ENCODE measurements at places on chromosomes 2 and 18.

DNA sequence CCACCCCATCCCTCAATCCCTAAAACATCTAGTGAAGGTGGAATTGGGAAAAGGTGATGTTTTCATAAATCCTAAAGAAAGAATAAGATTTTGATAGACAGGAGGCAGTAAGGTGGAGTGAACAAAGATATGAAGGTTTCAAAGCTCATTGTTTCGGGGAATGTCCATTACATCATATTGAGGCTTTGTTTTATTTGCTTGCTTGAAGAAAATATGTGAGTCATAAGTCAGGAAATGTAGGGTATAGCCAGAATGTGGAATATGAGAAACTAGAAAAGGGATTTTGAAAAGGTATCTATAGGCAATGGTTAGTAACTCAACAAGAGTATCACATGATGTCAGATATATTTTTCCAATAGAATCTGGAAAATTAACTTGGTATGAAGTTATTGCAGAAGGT, 1178.5 kb upstream of the ACVR2A start:
- no peak for DNase-seq

- DNase-seq, result no peak
Measured at GRCh38 chr2:7971841-7972240, 710.0 kb upstream of the ID2 start.

DNA sequence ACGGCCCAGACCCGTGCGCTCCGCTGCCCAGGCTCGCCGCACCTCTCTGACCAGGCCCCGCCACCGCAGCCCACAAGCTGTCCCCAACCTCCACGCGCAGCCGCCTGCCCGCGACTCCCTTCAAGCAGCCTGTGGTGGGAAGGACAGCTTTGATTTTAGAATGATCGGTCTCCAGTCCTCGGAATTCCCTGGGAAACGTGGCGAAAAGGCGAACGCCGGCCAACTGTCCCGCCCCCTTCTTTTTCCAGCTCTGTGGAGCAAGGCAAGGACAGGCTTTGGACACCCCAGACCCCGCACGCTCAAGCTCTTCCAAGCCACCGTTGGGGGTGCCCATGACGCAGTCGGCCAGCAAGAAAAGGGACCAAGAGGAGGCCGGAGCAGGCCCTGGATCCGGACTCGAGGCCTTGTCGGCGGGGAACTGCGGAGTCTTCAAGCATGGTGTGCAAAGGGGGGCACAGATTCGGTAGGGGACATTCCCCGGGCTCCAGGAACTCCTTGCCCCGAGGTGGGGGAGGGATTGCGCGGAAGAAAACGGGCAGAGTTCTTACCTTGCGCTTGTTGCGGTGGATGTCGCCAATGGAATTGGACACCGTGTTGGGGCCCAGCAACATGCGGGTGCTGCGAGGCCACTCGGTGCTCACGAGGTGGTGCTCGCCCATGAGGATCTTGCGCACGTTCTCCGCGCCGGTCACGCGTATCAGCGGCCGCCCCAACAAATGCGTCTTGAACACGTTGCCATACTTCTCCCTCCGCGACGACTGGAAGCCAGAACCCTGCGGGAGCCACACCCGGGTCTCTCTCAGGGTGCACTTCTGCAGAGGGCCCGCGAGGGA, 4.0 kb downstream of the CYP26B1 start:
- no peak for DNase-seq

- no peak for DNase-seq
Measured at GRCh38 chr18:63191413-63191812, 128.2 kb downstream of the BCL2 start.

DNA sequence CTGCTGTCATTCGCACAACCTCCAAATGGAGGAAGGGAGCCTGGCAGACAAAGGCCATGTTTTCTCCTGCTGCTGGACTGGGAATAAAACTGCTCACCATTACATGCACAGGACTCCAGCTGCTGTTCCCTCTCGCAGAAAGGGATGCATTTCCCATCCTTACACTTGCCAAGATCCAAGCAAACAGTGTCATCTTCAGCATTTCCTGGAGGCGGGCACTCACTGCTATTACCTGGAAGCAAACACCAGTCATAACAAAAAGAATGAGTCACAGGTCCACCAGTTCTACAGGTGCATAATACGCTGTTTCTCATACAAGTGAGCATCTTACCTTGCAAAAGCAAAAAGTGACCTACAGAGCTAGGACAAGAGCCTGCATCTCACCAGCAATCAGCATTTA, 22.7 kb downstream of the IAH1 start:
- DNase-seq, result no peak

DNA sequence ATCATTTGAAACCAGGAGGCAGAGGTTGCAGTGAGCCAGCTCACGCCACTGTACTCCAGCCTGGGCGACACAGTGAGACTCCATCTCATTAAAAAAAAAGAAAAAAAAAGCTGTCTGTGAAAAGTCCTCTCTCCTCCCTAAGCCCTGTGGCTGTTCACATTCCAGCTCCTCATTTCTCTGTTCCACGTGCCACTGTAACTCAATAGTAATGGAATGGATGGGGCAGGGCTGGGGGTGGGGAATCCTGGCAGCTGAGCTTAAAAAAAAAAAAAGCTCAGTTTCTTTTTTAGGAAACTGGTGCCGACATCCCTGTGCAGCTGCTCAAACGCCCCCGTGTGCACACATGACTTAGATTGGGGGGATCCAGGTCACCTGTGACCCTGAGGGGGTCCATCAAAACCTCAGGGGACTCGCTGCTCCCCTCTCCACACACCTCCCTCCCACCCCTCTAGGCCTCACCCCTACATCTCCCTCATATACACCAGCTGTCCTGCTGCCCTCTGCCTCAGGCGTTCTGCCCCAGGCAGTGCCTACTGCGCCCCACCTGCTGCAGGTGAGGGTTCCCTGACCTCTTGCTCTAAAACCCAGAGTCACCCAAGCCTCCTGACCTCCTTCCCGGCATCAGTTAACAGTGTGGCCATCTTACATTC, 255.4 kb downstream of the AGAP1 start:
- DNase-seq, result no peak

DNA sequence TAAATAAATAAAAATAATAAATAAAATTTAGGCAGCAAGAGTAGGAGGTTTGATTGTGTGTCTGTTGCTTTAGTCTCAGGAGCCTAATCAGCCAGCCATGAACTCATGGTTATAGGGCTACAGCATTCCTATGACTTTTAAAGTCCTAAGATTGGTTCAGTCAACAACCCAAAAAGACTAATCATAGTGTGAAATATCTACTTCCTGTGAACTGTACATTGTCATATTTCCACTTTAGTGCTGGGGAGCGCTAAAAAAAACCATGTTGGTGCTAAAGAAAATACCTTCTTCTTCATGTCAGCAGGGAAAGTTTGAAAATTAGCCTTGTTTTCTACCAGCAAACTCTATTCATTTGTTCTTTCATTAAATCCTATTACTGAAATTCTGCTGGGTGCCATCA, 521.6 kb downstream of the RNF144A start:
- no peak for DNase-seq

- DNase-seq, result no peak
Measured at GRCh38 chr18:78459668-78460067, 520.0 kb upstream of the SALL3 start.

- DNase-seq, result no peak
Measured at GRCh38 chr2:175931805-175932204, 70.3 kb downstream of the LNPK start.

DNA sequence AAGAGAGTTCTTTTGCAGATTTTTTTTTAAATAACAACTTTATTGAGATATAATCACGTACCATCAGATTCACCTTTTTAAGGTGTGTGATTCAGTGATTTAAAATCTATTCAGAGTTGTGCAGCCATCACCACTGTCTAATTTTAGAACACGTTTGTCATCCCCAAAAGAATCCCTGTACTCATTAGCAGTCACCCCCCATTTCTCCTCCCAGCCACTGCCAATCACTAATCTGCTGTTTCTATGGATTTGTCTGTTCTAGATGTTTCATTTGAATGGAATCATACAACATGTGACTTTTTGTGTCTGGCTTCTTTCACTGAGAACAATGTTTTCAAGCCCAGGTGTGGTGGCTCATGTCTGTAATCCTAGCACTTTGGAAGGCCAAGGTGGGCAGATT, 55.4 kb upstream of the RAPH1 start:
- DNase-seq, result no peak

DNA sequence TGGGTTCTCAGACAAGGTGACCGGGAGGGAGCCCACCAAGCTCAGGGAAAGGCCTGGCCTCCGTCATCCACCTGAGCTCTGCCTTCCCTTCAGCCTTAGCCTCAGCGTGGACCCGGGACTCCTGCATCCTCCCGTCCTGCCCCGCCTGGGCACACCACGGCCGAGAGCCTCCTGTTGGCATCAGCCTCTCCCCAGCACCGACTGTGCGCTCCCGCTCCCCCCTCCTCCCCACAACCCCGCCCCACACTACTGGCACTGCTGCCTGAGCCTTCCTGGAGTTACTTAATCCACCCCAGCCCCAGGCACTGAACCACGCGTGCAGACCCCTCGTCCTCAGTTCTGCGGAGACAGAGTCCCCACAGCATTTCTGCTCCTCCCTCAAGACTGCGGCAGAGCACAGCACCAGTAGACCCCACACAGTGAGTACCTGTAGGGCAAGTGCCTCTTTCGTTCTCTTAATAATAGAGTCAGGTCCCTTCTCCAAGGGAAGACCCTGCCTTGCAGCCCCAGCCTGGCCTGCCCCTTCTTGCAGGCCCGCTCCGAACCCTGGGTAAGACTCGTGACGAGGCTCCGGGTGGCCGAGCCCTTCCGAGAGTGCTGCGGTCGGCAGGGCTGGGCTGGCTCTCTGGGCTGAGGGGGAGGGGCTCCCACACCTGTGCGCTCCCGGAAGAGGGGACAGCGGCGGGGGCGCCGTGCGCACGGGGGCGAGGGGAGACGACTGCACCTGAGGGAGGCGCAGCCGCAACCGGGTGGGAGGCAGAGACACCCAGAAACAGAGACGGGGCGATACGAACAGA, at the start of gene AMER3:
Gene AMER3, plus strand, starts transcription at position 285 of the 797 bp plus-strand sequence. CDS start 6,533 bp downstream, outside the sequence.
- no peak for DNase-seq

- DNase-seq, result no peak
Measured at GRCh38 chr18:24910221-24910620, 441.7 kb downstream of the ZNF521 start.

DNA sequence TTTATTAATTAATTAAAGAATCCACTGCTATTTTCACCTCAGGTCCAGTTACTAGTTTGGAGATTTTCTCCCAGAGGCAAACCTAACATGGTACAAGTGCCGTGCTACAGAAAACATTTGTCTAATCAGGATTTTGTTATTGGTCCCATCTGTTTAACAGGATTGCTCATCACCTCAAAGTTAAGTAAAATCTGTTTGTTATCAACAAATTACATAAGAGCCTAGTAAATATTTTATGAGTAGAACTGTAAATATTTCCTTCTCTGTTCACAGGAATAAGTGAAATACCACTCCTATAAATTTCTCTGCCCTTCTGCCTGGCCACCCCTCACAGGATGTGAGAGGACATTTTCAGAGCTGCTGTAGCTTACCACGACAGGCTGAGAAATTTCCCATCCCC, 200.2 kb downstream of the RAD51AP2 start:
- DNase-seq, result no peak

DNA sequence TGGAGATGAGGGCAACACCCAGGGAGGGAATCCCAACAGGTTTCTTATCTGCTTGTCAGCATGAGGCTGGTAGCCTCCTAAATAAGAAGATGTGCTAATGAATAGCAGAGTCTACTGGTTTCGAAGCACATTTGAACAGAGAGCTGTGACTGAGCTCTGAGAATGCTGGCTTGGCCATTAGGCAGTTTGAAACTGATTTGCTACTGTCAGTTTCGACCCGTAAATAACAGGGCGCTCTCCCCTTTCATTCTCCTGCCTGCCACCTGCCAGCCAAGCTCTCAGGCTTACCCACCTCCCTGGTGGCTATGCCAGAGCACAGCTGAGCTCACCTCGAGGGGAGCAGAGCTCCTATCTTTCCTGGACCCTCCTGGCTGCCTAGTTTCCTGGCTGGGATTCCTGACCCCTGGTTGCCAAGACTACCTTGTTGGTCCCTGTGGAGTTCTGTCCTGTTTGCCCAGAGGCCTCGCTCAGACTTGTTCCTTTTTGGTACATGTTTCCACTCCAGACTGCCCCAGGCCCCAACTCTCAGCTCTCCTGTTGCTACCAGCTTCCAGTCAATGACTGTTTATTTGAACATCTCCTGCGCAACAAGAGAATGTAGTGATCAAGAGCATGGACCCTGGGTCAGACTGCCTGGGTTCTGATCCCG, 102.3 kb upstream of the ALPP start:
- DNase-seq, result no peak

- DNase-seq, result no peak
Measured at GRCh38 chr2:85599468-85600234, 2.8 kb downstream of the TMEM150A start.

GRCh38 chr2:160751021-160751420, 257.4 kb upstream of the RBMS1 start:
- DNase-seq, result no peak

GRCh38 chr2:100021791-100022340, 120.5 kb downstream of the AFF3 start:
- no peak for DNase-seq

DNA sequence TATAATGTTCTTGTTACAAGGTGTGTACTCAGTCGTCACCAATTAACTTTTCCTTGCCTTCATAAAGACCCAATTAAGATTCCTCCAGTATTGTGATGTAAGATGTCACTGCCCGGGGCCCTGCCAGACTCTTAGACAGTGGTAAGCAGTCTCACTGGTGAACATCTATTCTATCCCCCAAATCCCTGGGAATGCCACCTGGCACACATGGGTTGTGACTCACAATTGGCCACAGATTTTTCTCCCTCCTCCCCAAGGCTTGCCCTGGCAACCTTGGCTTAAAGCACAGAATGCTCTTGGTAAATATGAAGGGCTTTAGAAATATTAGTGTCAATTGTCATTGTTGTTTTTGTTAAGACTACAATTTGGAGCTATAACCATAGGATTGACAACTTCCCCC, 287.9 kb downstream of the ETAA1 start:
- DNase-seq, result no peak
